AML-193 (cell line): ENCODE measurements at places on chromosomes 6 and 20.
A peak's percentile ranks its signal among the peaks of the same experiment; 100 is the strongest.

- DNase-seq: no peak
Observed at GRCh38 chr6:100432136-100432535, 32.6 kb downstream of the SIM1 start.

GRCh38 chr6:137353346-137353745 lies 134.2 kb upstream of the IFNGR1 start:
- no peak for DNase-seq

DNA sequence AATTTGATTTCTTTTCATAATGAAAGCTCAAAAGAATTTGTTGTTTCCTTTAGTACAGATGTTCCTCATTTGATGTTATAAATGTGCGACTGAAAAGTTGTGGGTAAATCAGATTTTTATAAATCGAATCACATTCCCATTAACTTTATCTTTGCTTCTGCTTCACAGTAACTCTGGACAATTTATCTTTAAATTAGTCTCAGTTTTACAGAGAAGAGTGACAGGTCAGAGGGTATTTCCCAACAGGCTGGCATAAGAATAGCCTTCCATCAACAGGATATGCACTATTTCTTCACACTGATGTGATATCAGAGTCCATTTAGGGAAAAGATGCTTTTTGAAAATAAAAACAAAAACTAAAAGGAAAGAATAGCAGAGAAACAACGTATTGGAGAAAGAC lies 286.9 kb downstream of the FRK start:
- DNase-seq: no peak

GRCh38 chr20:53365539-53366075 lies 228.0 kb downstream of the ZNF217 start:
- DNase-seq: no peak

DNA sequence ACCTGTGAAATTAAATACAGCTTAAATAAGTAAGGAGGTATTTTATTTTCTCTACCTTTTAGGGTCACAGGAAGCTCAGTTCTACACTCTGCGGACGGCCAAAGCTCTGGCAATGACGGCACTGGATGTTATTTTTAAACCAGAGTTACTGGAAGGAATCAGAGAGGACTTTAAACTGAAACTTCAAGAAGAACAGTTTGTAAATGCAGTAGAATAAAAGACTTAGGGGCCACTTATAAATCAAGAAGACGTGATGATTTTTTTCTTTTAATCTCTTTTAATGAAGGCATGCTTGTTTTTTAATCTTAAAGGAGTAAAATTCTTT lies 16.2 kb downstream of the PM20D2 start:
- no peak for DNase-seq

DNA sequence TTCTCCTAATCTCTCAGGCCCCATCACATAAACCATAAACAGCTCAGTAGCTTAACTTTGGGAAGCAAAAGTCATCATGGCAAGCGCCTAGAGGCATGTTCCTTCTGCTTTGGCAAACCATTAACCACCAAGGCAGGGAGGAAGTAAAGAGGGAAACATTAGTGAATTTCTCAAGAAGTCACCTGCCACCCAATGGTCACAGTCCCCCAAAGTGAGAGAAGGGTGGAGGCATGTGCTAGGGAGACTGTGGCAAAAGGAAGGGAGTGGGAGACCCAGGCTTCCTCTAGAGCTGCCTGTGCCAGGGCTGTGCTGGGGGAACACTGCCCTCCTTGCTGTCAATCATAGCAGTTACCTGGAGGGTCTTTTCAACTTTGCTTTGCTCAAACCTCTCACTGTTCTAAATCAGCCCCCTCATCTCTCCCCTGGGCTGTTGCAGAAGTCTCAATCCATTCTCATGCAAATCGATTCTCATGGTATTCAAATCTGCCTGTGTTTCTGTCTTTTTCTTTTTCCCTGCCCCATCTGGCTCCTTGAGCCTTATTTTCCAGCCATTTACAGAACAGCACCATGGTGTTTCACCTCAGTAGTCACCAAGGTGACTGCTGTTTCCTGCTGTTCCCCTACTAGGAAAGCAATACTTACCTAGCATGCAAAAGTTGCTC lies 1.8 kb upstream of the RNF24 start:
- peak; percentile 82 for DNase-seq

GRCh38 chr6:158498362-158498761 lies 61.5 kb upstream of the TMEM181 start:
- DNase-seq: no peak

- DNase-seq: no peak
Observed at GRCh38 chr6:37115236-37115895, 54.6 kb upstream of the PIM1 start.

DNA sequence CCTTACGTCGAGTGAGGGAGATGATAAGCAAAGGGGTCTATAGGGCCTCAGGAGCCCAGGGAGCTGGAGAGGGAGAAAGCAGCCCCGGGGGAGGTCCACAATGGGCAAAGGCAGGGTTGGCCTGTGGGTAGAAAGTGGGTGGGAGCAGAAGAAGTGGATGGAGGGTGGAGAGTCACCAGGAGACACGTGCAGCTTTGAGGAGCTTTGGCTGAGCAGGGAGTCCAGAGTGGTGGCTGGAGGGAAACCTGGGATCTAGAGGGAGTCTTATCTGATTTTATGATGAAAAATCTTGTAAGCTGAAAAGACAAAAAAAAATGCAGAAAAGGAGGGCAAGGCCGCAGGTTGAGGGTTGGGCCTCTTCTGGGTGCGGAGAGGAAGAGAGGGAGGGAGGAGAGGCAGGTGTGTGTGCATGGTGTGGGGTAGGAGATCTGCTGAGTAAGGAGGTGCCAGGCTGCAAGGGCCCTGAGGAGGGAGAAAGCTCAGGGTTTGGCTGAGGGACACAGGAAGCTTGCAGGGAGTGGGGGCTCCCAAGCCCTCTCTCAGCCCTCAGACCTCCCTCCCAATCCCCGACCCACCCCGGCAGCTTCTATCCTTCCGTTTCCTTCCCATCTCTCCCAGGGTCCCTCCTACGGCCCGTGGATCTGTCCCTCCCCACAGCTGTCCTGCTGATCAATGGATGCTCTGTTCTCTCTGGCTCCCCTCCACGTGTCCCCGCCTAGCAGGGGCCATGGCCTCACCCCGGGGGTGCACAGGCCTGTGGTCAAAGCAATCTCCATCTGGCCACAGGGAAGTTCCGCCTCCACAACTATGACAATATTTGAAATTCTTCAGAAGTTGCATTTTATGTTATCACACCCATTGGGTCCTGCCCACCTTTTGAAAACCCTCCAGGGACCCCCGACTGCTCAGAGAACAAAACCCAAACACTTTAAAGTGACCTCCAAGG lies 17.1 kb upstream of the BPI start:
- DNase-seq: no peak

- no peak for DNase-seq
Observed at GRCh38 chr6:158337332-158337731, 25.1 kb downstream of the TULP4 start.

DNA sequence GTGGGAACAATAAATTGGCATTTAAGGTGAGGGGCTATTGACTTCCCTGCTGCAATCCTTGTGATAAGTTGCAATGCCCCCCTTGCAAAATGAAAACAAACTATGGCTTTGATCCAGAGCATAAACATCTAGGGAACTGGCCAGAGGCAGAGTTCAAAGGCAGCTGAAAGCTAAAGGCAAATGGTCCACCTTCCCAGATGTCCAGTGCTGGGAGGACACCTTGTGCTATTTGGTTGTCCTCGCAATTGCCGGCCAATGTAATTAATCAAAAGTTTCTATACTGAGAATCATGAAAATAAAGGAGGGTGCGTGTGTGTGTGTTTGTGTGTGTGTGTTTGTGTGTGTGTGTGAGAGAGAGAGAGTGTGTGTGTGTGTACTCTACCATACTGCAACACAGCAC lies 337.4 kb downstream of the CBLN4 start:
- DNase-seq: no peak

DNA sequence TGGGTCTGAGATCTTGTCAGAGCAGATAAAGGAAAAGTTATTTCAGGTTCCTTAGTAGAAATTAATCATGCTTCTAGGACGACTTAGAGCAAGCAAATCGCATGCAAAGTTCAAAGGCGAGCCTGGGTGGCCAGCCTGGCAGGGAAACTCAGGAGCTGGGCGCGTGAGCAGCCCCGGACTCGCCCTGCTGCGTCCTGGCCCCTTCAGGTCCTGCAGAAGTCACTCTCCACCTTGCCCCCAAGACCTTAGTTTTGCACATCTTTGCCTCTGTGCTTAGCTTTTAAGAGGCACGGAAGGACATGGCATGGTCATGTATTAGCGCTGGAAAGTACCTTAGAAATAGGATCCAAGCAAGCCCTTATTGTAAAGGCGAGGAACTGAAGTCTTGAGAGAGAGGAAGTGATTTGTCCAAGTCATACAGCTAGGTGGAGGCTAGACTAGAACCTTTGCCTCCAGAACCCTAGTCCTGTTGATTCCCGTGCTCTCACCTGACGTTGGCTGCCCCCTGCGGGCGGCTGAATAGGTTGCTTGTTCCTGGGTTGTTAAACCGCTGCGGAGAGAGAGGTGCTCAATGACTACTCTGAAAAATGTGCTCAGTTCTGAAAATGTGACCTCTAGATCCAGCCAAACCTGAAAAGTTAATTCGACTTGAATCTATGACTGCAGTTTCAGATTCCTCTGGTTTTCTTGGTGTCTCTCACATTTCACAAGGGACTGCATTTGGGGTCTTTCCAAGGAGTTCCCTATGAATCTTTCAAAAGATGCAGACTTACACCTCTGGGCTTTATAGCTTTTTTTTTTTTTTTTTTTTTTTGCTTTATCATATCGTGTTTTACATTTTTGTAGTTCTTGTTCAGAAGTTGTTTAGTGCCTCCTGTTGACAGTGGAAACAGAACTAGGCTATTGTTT lies 2.7 kb downstream of the MYB start:
- DNase-seq: peak; percentile 95

DNA sequence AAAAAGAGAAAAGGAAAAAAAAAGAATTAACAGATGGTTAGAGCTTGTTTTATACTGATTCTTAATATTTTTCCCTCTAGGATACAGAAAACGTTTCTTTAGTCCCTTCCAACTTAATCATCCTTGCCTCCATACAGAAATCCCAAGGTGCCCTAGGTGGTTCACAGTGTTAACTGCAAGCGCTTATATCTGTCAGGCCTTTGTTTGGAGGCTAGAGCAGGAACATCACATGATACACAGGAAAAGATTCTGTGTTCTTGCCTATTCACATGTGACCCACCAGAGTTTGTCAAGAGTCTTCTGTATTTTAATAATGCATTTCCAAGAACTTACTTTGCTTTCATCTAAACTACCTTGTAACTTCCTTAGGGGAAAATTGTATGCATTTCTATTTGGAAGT lies 31.3 kb downstream of the ANKRD6 start:
- no peak for DNase-seq

DNA sequence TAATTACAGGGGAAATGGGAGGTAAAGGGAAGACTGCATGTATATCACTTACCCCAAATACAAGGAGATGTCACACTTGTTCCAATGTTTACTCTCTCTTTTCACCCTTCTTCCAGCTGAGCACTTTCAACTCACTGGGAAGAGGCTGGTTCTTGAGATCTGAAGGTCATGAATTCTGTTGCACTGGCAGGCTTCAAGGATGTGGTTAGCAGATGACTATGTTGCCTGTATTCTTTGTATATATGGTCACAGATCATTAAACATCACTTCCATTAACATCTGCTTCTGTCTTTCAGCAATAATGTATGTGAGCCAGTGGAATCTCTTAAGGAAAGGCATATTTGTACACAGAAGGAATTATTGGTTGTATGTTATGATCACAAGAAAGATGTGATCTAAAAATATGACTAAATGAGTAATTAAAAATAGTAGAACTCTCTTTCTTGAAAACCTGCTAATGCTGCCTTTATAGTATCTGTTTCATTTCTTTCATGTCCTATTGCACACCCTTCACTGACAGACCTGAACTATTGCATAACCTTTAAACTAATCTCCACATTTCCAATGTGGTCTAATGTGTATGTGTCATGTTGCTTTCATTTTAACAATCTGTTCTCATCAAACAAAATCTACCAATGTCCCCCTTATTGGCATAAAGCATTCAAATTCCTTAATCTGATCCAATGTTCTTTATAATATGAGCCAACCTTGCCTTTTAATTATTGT lies 131.4 kb upstream of the EPHA7 start:
- no peak for DNase-seq

DNA sequence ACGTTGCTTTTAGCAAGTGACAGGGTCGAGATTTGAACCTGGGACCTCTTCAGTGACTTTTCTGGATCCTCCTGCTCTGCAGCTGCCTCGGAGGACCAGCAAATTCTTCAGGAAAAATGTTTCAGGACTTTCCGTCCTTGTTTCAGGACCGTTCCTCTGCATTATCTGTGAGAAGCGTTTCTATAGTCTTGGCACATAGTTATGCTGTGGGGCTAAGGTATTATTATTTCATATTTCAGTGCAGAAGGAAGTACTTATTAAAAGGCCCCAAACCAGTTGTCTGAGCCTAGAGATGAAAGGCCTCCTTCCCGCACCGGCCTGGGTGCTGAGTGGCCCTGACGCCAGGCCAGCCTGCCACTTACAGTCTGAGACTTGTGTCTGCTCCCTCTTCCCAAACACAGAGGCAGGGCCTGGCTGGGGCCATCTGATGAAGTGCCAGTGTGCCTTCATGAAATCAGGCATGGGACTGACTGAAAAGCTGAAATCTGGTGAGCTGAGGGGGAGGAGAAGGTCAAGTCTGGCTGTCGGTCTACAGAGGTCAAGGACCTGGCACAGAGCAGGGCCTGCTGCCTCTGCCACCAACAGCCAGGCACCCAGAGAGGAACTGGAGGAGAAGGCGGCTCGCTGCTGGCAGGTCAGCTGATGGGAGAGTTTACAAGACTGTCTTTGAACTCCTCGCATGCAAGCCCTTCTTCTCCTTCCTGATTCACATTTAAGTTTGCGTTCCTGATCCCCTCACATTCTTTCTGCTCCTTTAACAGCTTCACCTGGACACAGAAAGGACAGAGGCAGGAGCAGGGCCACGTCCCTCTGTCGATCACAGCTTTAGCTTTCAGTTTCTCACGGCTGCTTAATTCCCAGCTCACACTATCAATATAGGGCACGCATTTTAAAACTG lies 8.9 kb upstream of the QKI start:
- peak; percentile 26 for DNase-seq

DNA sequence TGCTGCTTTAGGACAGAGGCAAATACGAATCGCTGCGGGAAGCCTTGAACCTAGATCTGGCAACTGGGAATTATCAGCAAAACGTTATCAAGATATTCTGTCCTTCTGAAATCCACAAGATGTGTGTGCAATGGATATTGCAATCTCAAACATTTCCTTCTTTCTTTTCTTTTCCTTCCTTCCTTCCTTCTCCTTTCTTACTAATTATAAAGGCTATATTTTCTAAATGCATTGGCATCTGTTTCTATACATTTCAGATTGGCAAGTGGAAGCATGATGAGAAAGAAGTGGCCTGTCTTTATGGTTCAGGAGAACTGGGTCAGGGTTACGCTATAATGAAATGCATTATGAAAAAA lies 2.0 kb downstream of the TAGAP start:
- no peak for DNase-seq

DNA sequence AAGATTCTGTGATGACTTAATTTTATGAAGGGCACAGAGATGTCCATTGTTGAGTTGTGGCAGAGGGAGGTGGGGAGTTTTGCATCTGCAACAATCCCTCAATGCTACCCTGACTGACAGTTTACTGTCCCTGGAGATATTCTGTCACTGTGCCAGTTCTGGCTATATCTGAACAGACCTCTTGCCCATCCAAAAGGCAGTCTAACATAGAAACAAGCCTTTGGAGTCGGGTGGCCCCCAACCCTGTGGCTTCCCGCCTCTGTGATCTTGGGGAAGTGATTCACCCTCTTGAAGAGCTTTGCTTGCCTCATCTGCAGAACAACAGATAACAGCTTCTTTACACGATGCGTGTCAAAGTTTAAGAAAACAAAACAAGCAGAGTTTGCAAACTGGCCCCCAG lies 3.8 kb upstream of the E2F1 start:
- peak; percentile 45 for DNase-seq
